Stimulated activated CD4-positive, alpha-beta T cell treated with anti-CD3 and anti-CD28 coated beads, Interleukin-15, amount 100 ng/mL, for 1 hour (primary cell): ENCODE measurements at places on chromosomes 2 and 18.

DNA sequence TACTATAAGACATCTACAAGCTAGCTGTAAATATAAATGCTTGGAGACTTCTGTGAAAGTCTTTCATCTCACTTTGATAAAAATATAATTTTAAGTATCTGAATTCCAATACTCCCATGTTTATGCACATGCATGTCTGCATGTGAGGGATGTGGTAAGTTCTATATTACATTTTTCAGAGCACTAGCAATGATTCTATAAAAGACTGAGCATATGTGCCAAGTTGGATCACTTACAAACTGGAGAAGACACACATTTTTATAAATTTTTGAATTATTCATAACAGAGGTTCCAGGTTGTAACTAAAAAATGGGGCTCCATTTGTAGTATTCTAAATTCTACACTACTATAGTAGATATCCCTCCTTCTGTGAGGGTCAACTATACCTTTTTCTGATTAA is 26.0 kb downstream of the ZNF804A start:
- DNase-seq, result no peak

- no peak for DNase-seq
Observed at GRCh38 chr18:532018-532417, 31.5 kb upstream of the COLEC12 start.

GRCh38 chr18:13028869-13029268 is 37.7 kb downstream of the CEP192 start:
- no peak for DNase-seq

DNA sequence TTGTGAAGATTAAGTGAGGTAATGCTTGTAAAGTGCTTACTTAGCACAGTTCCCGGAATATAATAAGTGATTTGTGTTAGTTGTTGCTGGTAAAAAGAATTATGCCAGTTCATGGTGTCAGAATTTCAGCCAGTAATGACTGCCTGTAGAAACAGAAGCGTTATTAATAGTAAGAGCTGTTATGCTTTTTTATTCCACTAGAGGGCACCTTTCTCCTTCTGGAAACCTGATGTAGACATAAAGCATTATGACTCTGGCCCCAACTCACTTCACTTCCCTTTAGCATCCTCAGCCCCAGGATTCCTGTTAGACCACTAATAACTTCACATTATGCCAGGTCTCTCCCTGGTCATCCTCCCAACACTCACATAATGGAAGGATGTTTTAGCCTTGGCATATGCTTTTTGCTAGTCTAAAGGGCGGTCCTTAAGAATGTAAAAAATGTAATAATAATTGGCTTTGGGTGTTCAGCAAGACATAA is 34.9 kb downstream of the C18orf54 start:
- no peak for DNase-seq

DNA sequence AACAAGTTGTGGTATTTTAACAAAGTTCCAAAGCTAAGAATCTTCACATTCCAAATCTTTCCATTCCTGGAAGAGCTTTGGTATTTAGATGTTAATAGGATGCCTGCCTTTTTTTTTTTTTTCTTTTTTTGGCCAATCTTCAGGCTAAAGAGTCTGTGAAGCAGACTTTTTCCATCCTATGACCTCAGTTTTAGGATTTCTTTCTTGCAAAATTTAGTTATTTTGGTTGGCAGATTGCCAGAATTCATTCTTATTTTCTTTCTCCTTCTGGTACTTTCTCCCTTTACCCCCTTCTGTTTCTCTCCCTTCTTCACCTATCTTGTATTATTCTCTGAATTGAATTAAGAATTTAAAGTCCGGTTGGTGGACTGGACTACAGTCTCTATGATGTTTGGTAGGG is 217.8 kb upstream of the REV1 start:
- no peak for DNase-seq

GRCh38 chr2:199148076-199148845 is 309.5 kb downstream of the SATB2 start:
- DNase-seq, result no peak

DNA sequence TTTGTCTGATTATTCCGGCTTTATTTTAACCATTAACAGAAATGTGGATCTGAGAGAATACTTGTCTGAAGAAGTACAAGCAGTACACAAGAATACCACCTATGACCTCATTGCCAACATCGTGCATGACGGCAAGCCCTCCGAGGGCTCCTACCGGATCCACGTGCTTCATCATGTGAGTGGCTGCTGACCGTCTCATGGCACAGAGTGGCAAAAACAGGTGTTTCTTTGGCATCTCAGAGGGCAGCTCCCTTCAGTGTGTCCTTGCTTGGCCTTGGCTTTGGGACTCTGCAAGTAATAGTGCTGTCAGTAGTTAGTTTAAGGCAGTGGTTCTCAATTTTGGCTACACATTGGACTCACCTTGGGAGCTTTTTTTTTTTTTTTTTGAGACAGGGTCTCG is 23.1 kb downstream of the SFTPB start:
- no peak for DNase-seq

- no peak for DNase-seq
Observed at GRCh38 chr2:132680544-132680943, 10.5 kb upstream of the LYPD1 start.

GRCh38 chr2:36904636-36905035 is 61.7 kb downstream of the STRN start:
- no peak for DNase-seq

DNA sequence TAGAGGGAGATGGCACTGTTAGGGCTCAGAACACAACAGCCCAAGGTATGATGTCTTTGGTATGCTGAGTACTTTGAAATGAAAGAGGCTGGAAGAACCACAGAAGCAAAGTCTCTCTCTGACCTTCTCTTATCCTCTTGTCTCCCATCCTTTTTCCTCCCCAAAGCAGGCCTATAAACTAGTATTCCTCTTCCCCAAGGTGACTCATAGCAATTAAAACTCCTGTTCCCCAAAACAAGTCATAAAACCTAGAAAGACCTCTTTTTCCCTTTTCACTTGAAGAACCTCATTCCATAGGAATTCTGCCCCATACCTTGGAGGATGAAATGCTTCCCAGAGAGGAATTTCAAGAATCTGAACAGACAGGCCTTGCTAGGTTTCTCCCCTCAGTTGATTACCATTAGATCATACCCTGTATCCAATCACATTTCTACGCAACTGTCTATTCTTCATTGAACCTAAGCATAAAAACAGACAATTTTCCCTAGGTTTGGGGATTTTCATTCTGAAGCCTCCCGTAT is 25.7 kb downstream of the MDH1 start:
- no peak for DNase-seq

- no peak for DNase-seq
Observed at GRCh38 chr2:99971326-99971900, 171.0 kb downstream of the AFF3 start.

- no peak for DNase-seq
Observed at GRCh38 chr2:39779341-39779851, 338 bp upstream of the THUMPD2 start.

GRCh38 chr2:219183151-219183772 is 5.2 kb downstream of the RETREG2 start:
- DNase-seq, result no peak

GRCh38 chr2:241561832-241562231 is 3.3 kb downstream of the BOK start:
- DNase-seq, result no peak

GRCh38 chr2:54559006-54559445 is 102.9 kb downstream of the SPTBN1 start:
- no peak for DNase-seq

DNA sequence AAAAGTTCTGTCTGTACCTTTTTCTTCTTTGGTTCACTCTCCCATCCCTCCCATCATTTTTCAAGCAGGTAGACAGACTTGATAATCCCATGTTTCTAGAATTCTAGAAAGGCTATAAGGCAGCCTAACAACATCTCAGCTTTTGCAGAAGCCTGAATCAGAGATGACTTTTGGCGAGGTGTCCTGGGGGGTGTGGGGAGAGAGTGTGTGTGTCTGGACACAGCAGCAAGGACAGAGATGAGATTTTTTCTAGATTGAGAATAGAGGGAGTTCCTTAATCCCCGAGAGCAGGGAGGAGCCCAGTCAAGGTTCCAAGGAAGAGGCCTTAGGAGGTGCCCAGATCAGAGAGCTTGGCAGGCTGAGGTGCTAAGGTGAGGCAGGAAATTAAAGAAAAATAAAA is 22.0 kb upstream of the LAPTM4A start:
- DNase-seq, result no peak

DNA sequence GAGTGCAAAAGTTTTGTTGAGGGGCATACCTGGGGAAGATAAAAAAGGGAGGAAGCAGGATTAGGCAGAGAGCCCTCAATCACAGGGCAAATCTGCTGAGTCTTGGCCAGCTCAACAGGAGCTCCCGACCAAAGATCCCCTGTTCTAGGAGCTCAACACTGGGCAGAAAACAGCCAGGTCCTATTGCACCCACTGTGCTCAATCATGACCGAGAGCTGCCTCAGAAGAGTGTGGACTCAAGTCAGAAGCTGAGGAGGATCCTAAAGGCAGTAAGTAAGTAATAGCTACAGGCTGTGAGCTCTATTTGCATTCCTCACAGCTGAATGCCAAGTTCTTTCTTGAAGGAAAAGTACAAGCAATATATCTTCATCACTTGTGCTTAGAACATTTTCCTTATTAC is 334.4 kb upstream of the NRP2 start:
- no peak for DNase-seq

GRCh38 chr2:183967756-183968155 is 630.6 kb upstream of the ZNF804A start:
- DNase-seq, result no peak

GRCh38 chr18:36769611-36770314 is 59.0 kb downstream of the TPGS2 start:
- DNase-seq, result no peak

- no peak for DNase-seq
Observed at GRCh38 chr2:232896720-232897597, 26.9 kb downstream of the SNORC start.

GRCh38 chr2:174614261-174614660 is 16.7 kb upstream of the WIPF1 start:
- DNase-seq, result no peak

DNA sequence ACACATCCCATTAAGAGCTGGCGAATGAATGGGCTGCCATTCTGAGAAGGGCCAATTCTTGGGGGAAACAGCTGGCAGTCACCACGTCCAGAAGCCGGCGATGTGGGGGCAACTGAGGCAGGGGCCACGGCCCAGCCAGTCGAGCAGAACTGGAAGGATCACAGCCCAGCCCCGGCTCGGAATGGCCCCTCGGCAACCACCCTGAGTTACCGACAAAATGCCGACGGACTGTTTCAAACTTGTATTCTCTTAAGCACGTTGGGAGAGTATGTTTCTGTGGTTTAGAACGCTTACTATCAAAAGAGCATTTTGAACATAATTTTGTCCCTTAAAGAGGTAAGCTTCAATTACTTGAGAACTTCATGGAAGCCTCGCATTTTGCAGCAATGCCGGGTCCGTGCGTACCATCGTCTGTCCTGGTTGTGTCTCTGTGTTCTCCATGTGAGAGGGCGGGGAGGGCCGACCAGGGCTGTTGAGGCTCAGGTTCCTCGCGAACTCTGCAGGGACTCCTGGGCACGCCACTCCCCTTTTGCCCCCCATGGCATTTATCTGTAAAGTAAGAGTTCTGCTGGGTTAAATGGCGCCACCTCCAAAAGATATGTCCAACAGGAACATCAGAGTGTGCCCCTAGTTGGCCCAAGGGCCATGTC is 155.9 kb downstream of the TWIST2 start:
- DNase-seq, result no peak

DNA sequence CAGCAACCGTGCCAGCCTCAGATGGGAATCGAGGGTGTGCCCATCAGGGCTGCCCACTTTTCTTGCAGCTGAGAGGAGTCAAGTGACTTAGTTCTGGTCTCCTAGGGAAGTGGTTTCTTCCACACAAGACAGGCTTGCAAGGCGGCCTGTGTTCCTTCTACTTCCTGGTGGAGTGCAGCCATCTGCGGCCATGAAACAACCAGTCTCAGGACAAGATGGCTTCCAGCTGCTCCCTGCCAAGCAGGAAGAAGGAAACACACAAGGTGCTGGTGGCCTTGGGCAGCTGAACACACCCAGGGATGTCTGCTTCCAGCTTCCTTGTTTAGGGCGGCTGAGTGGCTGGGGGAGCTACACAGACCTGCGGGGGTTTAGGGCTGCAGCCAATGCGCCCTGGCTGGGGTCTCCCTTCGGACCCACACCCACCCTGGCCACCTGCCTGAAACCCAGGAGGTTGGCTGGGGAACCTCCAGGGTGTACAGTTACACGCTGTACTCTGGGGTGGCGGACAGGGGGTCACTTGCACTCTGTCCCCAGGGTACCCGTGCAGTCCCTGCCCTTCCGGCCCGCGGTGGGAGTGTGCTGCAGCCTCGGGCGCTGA is 34.7 kb downstream of the PTPN18 start:
- DNase-seq, result no peak

DNA sequence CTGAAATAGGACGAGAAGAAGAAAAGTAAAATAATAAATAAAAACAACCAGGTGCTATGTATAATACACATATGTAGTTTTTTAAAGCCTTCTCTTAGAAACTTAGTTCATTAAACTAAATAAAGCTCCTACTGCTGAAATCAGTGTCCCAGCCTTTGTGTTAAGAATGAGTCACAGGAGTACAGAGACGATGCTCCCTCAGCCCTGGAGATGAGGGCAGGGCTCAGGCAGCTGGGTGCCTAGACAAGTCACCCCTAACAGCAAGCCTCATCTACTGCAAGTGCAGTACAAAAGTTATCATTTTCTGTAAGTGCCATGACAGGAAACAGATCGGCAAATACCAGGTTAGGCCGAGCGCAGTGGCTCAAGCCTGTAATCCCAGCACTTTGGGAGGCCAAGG is 18.2 kb downstream of the KIDINS220 start:
- no peak for DNase-seq

DNA sequence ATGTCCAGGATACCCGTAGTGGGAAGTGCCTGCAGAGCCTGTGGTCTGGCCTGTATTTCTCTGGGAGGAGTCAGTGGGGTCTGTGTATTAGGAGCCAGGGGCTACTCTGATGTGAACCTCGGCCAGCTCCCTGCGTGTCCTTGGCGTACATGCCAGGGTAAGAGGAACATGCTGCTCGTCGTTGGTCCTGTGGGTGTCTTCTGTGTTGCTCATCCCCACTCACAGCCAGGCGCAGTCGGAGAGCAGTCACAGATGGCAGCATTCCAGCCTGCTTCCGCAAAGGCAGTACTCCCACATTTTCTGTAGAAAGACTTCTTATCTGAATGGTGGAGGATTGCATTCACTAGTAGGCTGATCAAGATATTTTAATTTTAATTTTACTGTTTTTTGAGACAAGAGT is 84.9 kb downstream of the DGKD start:
- no peak for DNase-seq

- DNase-seq, result peak; percentile 24
Observed at GRCh38 chr2:43226955-43227829, 786 bp upstream of the ZFP36L2 start.
